Foreskin fibroblast (primary cell): ENCODE measurements at places on chromosomes 1 and 21.

DNA sequence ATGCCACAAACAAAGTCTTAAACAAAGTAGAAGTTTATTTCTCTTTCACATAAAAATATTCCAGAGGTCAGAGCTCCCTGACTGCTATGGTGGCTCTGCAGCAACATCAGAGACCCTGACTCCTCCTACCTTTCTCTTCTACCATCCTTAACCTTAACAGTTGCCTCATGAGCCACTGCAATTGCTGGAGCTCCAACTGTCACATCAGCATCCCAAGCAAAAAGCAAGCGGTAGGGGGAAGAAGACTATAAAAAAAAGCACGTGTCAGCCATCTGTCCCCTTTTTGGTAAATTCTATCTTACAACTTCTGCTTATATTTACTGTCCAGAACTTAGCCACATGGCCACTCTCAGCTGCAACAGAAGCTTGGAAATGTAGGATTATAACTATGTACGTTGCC lies 21.8 kb upstream of the H6PD start:
- no peak for DNase-seq

DNA sequence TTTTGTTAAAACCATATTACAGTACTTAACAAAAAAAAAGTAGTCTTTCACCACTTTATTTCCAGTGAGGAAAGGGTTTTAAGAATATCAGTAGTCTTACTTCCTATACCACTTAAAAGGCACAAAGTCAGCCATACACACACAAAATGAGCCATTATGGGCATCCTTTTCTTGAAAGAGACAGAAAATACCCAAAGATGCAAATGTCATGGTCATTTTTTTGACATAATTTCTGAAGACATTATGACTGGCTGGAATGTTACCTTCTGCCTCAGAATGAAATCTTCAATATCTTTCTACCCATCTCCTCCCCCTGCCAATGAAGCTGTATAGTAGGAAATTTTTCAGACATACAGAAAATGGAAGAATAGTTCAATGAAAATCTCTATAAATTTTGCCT lies 237.7 kb downstream of the SLC45A1 start:
- DNase-seq: no peak

GRCh38 chr1:200488375-200489165 lies 78.7 kb upstream of the ZNF281 start:
- peak; percentile 70 for DNase-seq

DNA sequence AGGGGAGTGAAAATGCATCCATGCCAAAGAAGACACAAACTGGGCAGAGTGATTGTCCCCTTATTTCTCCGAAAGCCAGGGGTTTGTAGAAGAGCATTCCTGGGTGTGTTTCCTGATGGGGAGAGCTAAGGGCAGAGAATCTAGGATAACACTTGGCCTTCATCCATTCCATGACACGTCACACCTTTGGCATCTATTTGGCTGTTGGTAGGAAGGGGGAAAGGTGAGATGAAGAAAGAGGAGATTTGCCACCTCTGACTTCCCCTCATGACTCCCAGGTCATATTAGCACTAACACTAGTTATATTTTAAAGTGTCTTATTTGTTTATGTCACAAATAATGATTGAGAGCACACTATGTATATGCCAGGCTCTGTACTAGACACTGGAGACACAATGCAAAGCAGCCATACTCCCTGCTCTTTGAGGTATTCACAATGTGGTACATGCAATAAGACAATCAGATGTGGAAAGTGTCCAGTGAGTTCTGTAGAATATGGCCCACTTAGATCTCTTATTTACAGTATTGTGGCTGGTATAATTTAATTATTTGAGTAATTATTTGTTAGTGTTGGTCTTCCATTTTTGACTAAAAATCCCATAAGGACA lies 54.5 kb upstream of the GADD45A start:
- no peak for DNase-seq

DNA sequence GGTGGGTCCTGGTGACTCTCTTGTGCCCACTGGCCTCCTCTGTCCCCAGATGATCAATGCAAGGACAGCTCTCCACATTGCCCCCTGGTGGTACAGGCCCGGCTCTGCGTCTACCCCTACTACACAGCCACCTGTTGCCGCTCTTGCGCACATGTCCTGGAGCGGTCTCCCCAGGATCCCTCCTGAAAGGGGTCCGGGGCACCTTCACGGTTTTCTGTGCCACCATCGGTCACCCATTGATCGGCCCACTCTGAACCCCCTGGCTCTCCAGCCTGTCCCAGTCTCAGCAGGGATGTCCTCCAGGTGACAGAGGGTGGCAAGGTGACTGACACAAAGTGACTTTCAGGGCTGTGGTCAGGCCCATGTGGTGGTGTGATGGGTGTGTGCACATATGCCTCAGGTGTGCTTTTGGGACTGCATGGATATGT lies 10.8 kb downstream of the ADAMTSL4 start:
- peak; percentile 81 for DNase-seq
